ENCODE measurements at places on chromosomes 3 and 15. TPM values are rescaled to one million over a fixed set of nuclear protein-coding genes. Genes with fewer than 3 reads are reported as not detected.

GRCh38 chr3:45544717-45545296 is 49.7 kb upstream of the LIMD1 start:
- no peak for DNase-seq
- no peaks in the 10 kb centered on the region for H3K4me1 ChIP-seq
- H3K4me3 ChIP-seq, result no peak overlapping the region
- no peaks in the 10 kb centered on the region for H3K27me3 ChIP-seq
- H3K27ac ChIP-seq, result no peak overlapping the region

DNA sequence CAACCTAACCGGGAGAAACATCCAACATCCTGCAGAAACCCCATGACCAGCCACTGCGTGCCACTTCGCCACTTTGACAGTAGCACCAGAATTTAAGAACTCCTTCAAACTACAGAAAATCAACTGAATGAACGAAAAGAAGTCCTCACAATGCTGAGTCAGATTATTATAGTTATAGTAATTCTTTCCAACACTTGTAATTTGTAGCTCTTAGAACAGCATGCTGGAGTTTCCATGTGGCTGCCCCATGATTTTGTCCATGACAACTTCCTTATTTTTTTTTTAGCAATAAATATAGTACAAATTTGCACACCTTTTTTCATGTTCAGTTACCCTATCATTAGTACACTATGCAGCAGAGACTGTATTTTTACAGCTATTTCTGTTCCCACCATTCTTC is 26.1 kb upstream of the SSR3 start:
- DNase-seq, result no peak
- no peaks in the 10 kb centered on the region for H3K36me3 ChIP-seq
- H3K4me1 ChIP-seq, result no peaks in the 10 kb centered on the region
- H3K27ac ChIP-seq, result no peak overlapping the region

- no peaks in the 10 kb centered on the region for H3K36me3 ChIP-seq
- no peaks in the 10 kb centered on the region for H3K4me1 ChIP-seq
- DNase-seq, result no peak
These were observed 127.4 kb downstream of the UBE2E2 start for GRCh38 chr3:23330568-23330967.

GRCh38 chr3:134242649-134243617 is 7.7 kb downstream of the RYK start:
- H3K27ac ChIP-seq, result no peak overlapping the region
- peaks cover 13% of the 10 kb centered on the region for H3K36me3 ChIP-seq
- peaks cover 23% of the 10 kb centered on the region for H3K4me1 ChIP-seq
- no peaks in the 10 kb centered on the region for H3K27me3 ChIP-seq
- DNase-seq, result no peak
- H3K4me3 ChIP-seq, result no peak overlapping the region

- no peak overlapping the region for H3K4me3 ChIP-seq
- no peak overlapping the region for H3K27ac ChIP-seq
- H3K27me3 ChIP-seq, result no peaks in the 10 kb centered on the region
These were observed 5.6 kb downstream of the TIGIT start for GRCh38 chr3:114299421-114299820.

DNA sequence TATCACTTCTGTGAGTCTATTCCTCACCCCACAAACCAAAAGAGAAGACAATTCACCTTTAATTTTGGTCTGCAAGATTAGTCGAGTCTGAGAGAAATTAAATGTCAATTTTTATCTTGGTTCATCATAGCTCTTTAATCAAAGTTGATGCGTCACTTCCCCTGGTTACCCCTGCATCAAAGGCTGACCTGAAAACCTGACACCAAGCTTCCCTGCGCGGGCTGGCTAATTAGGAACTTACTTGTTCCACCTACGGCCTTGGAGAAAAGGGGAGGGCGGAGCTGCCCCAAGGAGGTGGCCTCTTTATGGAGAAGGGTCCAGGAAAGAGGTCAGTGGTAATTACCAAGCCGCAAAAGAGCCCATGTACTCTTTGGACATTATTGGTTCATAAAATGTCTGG is 218.4 kb downstream of the ARRDC4 start:
- H3K27me3 ChIP-seq, result no peaks in the 10 kb centered on the region
- H3K36me3 ChIP-seq, result no peaks in the 10 kb centered on the region
- no peak overlapping the region for H3K4me3 ChIP-seq
- H3K4me1 ChIP-seq, result no peaks in the 10 kb centered on the region

GRCh38 chr3:158104431-158104921 is 1.7 kb downstream of the SHOX2 start:
- DNase-seq, result no peak
- H3K27ac ChIP-seq, result no peak overlapping the region
- H3K4me3 ChIP-seq, result peak overlapping the region; percentile 89
- H3K36me3 ChIP-seq, result no peaks in the 10 kb centered on the region
- H3K4me1 ChIP-seq, result no peaks in the 10 kb centered on the region
- H3K27me3 ChIP-seq, result peaks cover 66% of the 10 kb centered on the region

- H3K27me3 ChIP-seq, result no peaks in the 10 kb centered on the region
- DNase-seq, result no peak
- H3K27ac ChIP-seq, result no peak overlapping the region
- no peaks in the 10 kb centered on the region for H3K4me1 ChIP-seq
- H3K4me3 ChIP-seq, result no peak overlapping the region
These were observed 39.7 kb upstream of the ZNF280D start for GRCh38 chr15:56772868-56773639.

GRCh38 chr15:79572691-79573404 is 140.7 kb downstream of the MINAR1 start:
- no peak overlapping the region for H3K4me3 ChIP-seq
- no peaks in the 10 kb centered on the region for H3K4me1 ChIP-seq
- no peak for DNase-seq
- no peaks in the 10 kb centered on the region for H3K27me3 ChIP-seq

INAFM2 gene
- total RNA-seq, result 25.4 TPM

IMPG2 gene
- 0.02 TPM for total RNA-seq

THOC7 gene
- total RNA-seq, result 71.4 TPM
